ENCODE measurements at places on chromosomes 4 and X. TPM values are rescaled to one million over a fixed set of nuclear protein-coding genes. Genes with fewer than 3 reads are reported as not detected.

ARX gene
- not detected for total RNA-seq

MSMO1 gene
- total RNA-seq = 19.2 TPM

SPON2 gene
- 25.1 TPM for total RNA-seq

LONRF3 gene
- total RNA-seq = 4.3 TPM

PNMA5 gene
- not detected for total RNA-seq

DKK2 gene
- total RNA-seq = not detected

ARMCX5 gene
- total RNA-seq = 13.3 TPM

ETFDH gene
- 16.7 TPM for total RNA-seq
